AG04450 (cell line): ENCODE measurements at places on chromosomes 2 and 18. TPM values are rescaled to one million over a fixed set of nuclear protein-coding genes. Genes with fewer than 3 reads are reported as not detected.
A peak's percentile ranks its signal among the peaks of the same experiment; 100 is the strongest.

The KCNE4 gene
- 10.6 and 12.5 TPM in 2 replicates for polyA plus RNA-seq

- no peak for DNase-seq
Measured at GRCh38 chr2:205836477-205837221, 154.3 kb downstream of the NRP2 start.

The GPR55 gene
- polyA plus RNA-seq: not detected in 2 replicates

The CCDC74A gene
- polyA plus RNA-seq: 4.0 and 5.2 TPM in 2 replicates

The VSNL1 gene
- 0.77 and 0.86 TPM in 2 replicates for polyA plus RNA-seq

GRCh38 chr2:26615336-26615859 is 25.8 kb downstream of the CIB4 start:
- no peak for DNase-seq

DNA sequence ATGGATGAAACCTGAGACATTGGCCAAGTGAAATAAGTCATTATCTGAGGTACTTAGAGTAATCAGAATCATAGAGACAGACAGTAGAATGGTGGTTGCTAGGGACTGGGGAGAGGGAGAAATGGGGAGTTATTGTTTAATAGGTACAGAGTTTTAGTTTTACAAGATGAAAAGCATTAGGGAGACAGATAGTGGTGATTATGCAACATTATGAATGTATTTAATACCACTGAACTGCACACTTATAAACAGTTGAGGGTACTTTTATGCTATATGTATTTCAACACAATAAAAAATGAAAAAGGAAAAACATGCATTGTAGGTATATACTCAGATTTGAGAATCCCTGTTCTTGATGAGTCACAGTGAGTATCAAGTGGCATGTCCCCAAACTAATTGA is 59.7 kb downstream of the EPC2 start:
- DNase-seq: no peak

GRCh38 chr2:207860685-207861084 is 91.0 kb upstream of the FZD5 start:
- DNase-seq: no peak

GRCh38 chr2:54528311-54528955 is 72.3 kb downstream of the SPTBN1 start:
- DNase-seq: no peak

GRCh38 chr2:17910980-17911379 is 32.5 kb downstream of the KCNS3 start:
- DNase-seq: no peak

DNA sequence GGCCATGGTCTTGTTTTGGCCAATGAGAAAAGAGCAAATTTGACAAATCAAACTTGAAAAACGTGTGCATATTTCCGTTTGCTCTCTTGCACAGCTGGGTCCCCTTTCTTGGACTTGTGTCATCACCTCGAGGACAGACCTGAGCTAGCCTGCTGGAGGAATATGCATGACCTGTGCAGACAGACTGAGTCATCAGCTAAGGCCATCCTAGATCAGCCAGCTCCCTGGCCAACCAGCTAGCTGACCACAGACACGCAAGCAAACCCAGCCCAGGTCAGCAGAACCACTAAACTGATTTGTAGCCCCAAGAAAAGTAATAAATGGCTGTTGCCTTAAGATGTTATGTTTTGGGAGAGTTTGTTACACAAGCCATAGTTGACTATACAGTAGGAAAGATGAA is 61.3 kb upstream of the PAX3 start:
- DNase-seq: no peak

DNA sequence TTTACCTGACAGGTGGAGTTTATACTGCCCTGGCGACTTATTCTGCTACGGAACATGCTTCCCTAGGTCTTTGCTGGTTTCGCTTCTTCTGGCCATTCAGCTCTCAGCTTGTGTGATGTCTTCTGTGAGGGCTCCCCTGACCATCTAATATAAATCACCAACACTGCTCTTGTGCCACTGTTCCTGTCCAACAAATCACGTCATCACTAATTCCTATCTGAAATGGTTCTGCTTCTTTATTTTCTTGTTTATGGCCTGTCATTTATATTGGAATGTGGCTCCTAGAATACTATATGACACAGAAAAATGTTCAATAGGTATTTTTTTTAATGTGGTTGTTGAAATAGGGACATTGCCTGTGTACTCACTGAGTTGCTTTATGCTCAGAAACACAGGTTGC is 171.5 kb downstream of the CD8B2 start:
- DNase-seq: no peak

DNA sequence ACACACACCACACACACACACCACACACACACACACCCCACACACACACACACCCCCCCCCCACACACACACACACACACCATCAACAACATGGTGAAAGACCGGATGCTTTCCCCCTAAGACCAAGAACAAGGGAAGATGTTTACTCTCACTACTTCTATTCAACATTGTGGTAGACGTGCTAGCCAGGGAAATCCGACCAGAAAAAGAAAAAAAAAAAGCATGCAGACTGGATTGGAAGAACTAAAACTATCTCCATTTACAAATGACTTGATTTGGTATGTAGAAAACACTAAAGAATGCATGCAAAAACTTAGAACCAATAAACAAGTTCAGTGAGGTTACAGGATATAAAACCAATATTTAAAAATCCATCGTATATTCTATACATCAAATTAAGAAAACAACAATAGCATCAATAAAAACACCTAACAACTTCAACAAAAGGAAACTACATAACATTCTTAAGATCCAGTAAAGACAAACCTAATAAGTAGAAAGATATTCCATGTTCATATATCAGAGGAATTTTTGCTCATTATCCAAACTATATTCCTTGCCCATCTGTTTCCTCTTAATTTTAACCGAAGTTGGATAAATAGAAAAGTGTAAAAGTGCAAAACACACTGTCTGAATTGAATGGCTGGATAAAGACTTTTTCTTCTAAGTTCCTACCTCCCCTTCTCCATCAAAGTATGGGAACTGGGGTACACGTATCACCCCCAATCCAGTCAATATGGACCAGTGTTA is 51.5 kb upstream of the RNU4ATAC start:
- no peak for DNase-seq

The RAB6C gene
- not detected in 2 replicates for polyA plus RNA-seq

DNA sequence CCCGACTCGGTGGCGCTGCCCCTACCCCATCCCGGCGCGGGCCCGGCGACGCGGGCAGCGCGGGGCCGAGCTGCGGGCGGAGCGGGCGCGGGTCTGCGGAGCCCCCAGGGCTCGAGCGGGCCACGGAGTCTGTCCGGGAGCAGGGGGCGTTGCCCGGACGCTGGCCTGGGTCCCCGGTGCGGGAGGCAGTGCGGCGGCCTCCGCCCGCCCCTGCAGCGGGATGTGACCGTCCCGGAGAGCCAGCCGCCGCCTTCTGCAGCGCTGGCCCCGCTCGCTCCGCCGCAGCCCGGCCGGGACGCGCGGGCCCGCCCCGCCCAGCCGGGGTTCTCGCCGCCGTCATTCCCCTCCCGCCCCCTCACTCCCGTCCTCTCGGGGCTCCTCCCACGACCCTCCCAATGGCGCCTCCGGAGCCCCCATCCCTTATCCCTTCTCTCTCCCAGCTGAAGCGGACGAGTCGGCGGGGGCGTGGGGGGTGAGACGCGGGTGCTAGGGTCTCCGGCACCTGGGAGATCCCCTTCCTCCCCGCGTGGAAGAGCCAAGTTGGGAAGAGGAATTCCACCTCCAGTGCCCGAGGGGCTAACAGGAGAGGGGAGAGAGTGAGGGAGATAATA is at the start of gene FNDC4:
TSS of gene FNDC4 (minus strand) at position 257 of the 611 bp plus-strand sequence. CDS start 521 bp downstream, outside the sequence.
- no peak for DNase-seq

The C2orf92 gene
- 1.3 and 1.5 TPM in 2 replicates for polyA plus RNA-seq

DNA sequence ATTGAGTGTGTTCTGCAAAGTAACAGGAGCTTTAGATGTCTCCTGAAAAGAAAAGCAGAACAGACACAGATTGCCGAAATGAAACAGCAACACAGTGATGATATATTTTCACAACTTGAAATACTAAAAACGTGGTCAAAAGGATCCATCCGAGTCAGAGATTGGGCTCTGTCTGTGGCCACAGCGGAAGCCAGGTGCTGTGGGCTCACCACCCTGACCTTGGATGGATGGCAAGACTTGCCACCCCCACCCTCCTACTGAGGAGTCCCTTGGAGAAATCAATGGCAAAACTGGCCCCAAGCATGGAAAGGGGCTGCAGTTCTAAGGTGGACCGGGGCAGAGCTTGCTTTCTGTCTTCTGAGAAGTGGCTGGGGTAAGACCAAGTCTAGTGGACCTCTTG is 31.4 kb upstream of the ACKR3 start:
- DNase-seq: no peak

- DNase-seq: no peak
Measured at GRCh38 chr2:242075168-242075567, 205.6 kb downstream of the RTP5 start.

GRCh38 chr2:75790814-75791467 is 80.2 kb upstream of the GCFC2 start:
- no peak for DNase-seq

GRCh38 chr2:68717305-68717661 is 17.3 kb upstream of the ARHGAP25 start:
- DNase-seq: no peak

The LIMS3 gene
- 3.3 and 3.7 TPM in 2 replicates for polyA plus RNA-seq

The ZNF638 gene
- 75.3 and 105 TPM in 2 replicates for polyA plus RNA-seq

The IRS1 gene
- 32.9 and 36.6 TPM in 2 replicates for polyA plus RNA-seq

The NAT8 gene
- not detected in 2 replicates for polyA plus RNA-seq

The CFAP221 gene
- not detected in 2 replicates for polyA plus RNA-seq

The ZSWIM2 gene
- polyA plus RNA-seq: 0.10 TPM in 1 of 2 replicates, not detected in the other

DNA sequence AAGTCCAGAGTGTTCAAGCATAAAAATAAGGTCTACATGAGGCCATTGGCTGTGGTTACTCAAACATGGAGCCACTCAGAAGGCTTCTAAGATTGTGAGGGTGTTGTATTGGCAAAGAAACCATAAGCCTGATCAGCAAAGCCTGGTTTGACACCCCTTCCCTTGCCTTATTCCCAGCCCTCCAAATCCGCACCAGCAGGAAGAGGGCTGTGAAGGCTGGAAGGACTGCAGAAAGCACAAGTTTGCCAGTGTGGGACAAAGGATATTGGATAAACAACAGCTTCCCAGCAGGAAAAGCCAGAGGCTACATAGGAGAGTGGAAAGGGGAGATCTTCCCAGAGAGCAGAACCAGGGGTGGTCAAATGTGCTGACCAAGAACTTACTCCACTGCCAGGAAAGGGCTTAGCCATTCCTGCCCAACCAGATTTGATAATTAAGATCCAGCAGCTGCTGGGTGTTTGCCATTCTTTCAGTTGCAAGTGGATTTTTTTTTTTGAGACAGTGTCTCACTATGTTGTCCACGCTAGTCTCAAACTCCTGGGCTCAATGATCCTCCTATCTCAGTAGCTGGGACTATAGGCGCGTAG is 1.5 kb upstream of the PRKAG3 start:
- DNase-seq: no peak

- no peak for DNase-seq
Measured at GRCh38 chr18:55998801-55999385, 410.9 kb upstream of the TCF4 start.

The MFSD6 gene
- polyA plus RNA-seq: 12.0 and 12.9 TPM in 2 replicates

DNA sequence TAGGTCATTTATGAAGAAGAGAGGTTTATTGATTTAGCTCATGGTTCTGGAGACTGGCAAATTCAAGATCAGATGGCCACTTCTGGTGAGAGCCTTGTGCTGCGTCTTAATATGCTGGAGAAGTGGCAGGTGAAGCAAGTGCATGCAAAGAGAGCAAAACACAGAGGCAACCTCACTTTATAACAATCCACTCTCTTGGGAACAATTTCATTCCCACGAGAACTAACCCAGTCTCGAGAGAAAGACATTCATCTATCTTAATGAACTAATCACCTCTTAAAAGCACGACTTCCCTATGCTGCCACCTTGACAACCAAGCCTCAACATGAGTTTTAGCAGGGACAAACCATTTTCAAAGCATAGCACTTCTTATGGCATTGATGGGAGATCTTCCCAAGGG is 186.5 kb upstream of the RASGRP3 start:
- DNase-seq: no peak

- DNase-seq: no peak
Measured at GRCh38 chr2:55384786-55385185, 34.9 kb downstream of the CCDC88A start.

- DNase-seq: no peak
Measured at GRCh38 chr2:107584577-107584976, 242.1 kb upstream of the RGPD4 start.

- no peak for DNase-seq
Measured at GRCh38 chr2:19377717-19378116, 19.3 kb upstream of the OSR1 start.

GRCh38 chr18:46332921-46333341 is 228.7 kb downstream of the HAUS1 start:
- no peak for DNase-seq

DNA sequence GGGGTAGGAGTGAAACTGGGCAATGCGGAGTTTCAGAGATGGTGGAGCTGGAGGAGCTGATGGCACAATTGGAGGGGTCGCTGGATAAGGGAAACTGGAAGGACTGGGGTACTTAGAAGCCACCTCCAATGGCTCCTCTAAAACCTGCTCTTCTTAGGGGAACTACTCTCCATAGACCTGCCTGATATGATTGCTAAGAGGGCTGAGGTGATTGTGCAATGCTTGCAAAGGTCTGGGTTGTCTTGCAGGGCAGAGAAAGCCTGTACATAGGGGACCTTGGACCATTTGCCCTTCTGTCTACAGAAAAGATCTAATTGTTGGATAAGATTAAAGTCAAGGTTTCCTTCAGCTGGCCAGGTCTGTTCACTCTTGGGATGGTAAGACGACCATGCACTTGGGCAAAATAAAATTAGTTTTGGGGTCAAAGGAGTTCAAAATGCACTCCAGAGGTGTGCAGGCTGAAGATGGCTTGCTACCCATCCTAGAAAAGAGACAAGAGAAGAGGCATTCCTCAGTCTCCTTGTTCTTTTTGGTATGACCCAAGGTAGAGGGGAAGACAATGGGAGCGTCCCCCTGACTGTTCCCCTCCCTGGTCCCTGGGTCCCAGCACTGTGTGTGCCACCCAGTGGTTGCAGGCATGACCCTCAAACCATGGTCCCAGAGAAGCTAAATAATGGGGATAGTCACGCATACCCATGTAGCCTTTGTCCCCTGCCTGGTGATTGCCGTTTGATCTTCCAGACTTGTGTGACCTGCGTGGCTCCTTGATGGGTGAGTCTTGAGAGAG is 41.1 kb downstream of the STK17B start:
- no peak for DNase-seq

- no peak for DNase-seq
Measured at GRCh38 chr2:223846515-223846914, 9.1 kb upstream of the AP1S3 start.

GRCh38 chr2:158894078-158894477 is 74.4 kb upstream of the TANC1 start:
- peak; percentile 11 for DNase-seq

The RNF125 gene
- polyA plus RNA-seq: 0.37 and 0.41 TPM in 2 replicates

- no peak for DNase-seq
Measured at GRCh38 chr18:74163019-74163660, 14.8 kb downstream of the TIMM21 start.
